Anterior cingulate cortex (tissue), 58 donors: ENCODE measurements at places on chromosomes 1 and 21.

DNA sequence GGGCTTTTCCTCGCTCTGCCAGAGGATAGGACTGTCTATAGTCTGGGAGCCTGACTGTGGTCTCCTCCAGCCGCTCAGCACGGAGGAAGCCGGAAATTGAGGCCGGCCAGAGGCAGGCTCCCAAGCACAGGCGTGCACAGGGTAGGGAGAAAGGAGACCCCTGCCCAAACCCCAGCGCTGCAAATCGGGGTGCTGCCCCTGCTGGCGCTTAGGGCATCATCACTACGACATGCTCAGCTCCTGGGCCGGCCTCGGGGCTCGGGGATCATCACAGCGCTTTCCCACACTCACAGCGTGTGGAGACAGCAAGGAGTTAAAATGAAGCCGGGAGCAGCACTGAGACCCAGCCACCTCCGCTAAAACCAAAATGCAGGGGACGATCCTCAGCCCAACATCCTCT lies 62.8 kb upstream of the ARHGEF16 start:
- no peak for DNase-seq

DNA sequence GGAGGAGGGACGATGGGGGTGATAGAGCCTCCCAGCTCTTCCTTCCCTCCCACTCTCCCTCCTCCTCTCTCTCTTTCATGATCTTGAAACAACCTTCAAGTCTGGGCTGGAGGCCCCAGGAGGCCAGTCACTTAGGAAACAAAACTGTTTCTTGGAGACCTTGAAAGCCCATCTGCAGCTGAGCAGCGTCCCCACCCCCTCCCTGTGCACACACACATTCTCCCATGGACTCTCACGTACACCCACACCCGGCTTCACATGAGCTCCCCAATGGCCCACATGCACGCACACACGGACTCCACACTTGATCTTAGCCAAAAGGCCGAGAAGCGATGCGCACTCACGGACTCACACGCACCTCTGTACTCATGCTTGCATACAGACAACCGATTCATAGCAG lies 3.2 kb upstream of the ATP1A2 start:
- DNase-seq = no peak

GRCh38 chr1:169161496-169162194 lies 55.2 kb downstream of the ATP1B1 start:
- DNase-seq = no peak

- DNase-seq = no peak
Measured at GRCh38 chr1:67355745-67356424, 48.2 kb downstream of the IL12RB2 start.

DNA sequence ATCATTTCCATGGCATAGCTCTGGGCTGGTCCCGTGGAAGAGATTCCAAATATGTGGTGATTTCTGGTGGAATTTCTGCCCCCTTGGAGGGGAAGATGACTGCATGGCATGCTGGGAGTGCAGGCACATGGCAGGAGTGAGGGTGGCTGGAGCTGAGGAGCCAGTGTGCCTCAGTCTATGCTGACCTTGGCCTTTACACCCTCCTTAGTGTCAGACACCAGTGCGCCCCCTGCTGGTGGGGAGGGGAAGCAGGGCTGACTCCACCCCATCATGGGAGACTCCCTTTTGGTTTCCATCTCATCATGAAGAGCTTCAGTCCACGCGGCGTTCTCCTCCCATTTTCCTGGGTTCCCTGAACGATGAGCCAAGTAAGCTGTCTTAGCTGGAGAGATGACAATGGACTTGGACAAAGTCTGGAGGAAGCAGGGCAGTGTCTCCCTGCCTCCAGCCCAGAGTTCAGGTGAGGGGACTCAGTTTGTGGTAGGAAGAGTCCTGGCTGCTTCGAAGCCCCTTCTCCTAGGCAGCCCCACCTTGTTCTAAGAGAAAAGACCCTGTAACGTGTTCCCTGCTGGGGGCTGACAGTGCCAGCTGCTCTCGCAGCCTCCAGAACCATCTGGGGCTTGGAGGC lies 10.3 kb downstream of the ALX3 start:
- DNase-seq = no peak

- DNase-seq = no peak
Measured at GRCh38 chr1:245825128-245825901, 670.5 kb downstream of the KIF26B start.

DNA sequence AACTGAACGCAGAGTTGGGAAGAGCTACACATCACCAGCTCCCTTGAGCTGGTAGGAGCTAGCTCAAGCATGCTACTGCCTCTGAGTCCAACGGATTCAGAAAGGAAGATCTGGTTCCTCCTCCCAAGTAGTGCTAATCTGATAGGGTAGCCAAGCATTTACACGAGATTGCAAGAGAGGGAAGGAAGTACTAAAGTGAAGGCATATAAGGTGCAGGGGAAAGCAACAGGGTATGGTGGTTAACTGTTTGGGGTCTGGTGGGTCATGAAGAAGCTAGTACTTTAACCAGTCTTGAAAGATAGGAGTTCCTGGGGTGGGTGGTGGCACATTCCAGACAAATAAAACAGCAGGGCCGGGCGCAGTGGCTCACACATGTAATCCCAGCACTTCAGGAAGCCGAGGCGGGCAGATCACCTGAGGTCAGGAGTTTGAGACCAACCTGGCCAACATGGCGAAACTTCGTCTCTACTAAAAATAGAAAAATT lies 20.2 kb upstream of the ZNF436 start:
- no peak for DNase-seq
